CD4-positive, alpha-beta T cell treated with Interleukin-21 for 1 hour (primary cell): ENCODE measurements at places on chromosomes 3 and 15.

GRCh38 chr3:76679541-76679940, 360.4 kb upstream of the ROBO2 start:
- DNase-seq: no peak

DNA sequence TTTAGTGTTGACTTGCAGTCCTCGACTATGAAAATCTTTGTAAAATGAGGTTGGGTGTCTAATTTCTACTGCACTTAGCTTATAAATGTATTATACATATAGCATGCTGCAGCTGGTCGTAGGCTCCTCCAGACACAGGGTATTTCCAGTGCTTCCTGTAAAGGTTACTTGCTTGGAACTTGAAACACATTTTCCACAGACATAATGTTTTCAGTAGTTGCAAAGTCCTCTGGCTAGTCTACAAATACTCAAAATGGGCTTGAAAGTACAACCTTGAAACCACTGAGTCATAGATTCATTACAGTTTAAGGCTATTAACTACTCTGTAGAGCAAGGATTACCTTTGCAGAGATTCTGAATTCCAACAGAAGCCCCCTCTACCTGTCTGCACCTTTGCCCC, 464.1 kb downstream of the RAP2B start:
- no peak for DNase-seq

DNA sequence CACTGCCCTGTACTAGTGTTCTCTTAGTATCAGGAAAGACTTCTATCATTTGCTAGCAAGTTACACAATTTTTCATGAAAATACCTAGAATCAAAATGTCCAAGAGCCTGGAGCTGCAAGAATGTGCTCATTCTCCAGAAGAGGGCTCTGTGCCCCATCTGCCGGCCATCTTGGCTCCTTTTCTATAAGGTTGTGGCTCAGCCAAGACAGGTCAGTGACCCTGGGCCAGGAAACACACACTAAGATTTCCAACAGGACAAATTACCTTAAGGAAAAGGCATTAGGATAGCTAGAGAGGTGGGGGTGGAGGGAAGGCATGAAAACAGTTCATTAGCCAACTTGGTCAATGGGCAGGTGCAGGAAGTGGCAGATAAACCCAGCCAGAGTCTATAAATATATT, 20.7 kb downstream of the TIMP4 start:
- DNase-seq: no peak

- no peak for DNase-seq
Measured at GRCh38 chr15:25738171-25738965, 124.8 kb downstream of the ATP10A start.

- no peak for DNase-seq
Measured at GRCh38 chr3:20701641-20702040, 515.6 kb upstream of the SGO1 start.

DNA sequence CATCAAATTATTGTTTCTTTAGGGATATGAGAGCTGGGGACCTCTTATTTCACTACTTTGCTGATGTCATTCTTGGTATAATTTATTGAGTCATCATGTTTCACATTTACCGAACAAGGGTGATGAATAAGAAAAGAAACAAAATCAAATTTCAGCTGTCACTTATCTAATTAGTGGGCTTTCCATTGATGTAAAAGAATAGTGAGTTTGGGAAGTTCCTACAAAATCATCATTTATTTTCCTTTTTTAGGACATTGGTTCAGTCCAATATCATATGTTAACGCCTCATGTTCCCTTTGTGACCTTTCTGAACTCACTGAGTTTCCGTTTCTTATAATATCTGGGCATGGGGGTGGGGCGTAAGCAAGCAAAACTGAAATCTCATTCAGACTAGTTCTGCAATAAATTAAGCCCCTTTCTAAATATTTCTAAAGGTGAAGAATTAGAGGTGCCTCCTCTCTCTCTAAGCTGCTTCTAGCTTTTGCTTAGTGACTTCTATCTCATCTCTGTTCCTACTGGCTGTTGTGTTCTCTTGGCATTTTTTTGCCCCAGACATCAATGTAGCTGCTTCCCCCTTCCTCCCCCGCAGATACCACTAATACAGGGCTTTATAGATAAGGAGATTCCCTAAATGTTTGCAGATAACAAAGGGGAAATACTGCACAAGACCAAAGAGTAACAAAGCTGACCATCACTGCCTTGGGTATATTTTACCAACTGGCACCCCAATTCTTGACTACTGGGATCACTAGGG, 238.0 kb upstream of the CTNNB1 start:
- DNase-seq: no peak

DNA sequence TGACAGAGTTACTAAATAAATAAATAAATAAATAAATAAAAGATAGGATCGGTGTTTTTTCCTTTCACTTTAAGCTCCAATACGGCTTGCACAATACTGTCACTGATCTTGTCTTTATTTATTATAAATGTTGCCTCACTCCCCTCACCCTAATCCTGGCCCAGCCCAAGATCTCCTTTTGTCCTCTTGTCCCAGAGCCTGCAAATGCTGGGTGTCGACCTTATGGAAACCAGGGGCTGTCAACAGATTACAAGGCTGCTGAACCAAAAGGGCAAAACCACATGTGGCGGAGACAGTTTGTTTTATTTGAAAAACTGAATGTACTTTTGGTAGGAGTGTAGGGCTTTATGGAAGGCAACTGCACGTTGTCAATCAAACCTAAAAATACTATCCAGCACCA, 75.9 kb downstream of the RFTN1 start:
- no peak for DNase-seq

- DNase-seq: no peak
Measured at GRCh38 chr3:100136921-100137320, 22.6 kb upstream of the FILIP1L start.

DNA sequence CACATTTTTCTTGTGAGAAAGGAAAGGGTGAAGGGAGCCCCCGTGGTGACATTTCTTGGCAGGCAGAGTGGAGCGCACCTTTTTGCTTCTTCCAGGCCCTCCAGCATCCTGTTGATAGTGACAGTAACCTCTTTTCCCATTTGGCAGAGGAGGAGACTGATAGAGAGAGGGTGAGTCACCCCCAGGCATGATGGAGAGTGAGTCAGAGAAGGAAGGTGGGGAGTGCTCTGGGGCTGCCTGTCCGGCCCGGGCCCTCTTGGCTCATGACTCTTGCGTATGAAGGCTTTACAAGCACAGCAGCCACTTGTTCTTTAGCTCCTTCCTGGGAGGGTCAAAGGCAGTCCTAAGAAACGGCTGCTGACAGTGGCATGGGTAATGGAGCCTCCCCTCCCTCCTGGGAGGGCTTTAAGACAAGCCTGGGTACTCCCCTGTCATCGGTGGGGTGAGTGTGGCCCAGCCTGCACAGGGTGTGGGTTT, 16.0 kb downstream of the ANKRD63 start:
- no peak for DNase-seq

DNA sequence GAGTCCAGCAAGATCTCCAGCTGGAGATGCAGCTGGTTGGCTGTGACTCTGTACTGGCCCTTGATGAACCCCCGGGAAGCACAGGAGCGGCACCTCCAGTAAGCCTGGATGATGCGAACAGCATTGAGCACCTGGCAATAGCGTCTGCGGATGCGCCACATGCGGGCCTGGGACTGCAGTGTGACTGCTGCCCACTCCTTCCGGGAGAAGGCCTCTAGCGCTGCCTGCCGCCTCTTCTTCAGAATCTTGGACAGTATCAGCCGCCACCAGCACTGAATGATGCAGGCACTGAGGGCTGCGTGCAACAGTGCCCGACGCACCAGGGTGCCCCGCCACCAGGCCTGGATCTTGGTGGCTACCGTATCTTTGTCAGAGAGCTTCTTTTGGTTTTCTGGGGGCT, 8.2 kb downstream of the IQCF1 start:
- DNase-seq: no peak

- no peak for DNase-seq
Measured at GRCh38 chr3:32794487-32795308, 23.1 kb upstream of the TRIM71 start.

DNA sequence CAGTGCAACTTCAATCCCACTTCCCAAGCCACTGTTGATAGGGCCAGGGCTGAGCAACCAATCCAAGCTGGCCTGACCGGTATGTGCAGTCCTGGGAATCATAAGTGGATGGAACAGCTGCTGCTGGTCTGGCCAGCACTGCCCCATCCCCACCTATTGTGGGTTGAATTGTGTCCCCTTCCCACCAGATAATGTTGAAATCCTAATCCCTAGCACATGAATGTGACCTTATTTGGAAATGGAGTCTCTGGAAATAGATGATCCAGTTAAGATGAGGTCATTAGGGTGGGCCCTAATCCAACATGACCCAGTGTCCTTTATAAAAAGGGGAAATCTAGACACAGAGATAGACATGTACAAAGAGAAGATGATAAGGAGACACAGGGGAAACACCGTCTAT, 13.7 kb upstream of the PDIA5 start:
- no peak for DNase-seq

- DNase-seq: peak; percentile 13
Measured at GRCh38 chr3:9168241-9168741, 81.2 kb downstream of the SRGAP3 start.

- no peak for DNase-seq
Measured at GRCh38 chr3:120200493-120201235, 84.4 kb downstream of the GPR156 start.

- no peak for DNase-seq
Measured at GRCh38 chr3:157769378-157769777, 266.2 kb upstream of the VEPH1 start.

GRCh38 chr15:85125056-85125661, 143.5 kb downstream of the PDE8A start:
- no peak for DNase-seq

GRCh38 chr3:172079326-172079976, 40.1 kb downstream of the FNDC3B start:
- DNase-seq: no peak
